ENCODE measurements at places on chromosomes 13 and 19.

DNA sequence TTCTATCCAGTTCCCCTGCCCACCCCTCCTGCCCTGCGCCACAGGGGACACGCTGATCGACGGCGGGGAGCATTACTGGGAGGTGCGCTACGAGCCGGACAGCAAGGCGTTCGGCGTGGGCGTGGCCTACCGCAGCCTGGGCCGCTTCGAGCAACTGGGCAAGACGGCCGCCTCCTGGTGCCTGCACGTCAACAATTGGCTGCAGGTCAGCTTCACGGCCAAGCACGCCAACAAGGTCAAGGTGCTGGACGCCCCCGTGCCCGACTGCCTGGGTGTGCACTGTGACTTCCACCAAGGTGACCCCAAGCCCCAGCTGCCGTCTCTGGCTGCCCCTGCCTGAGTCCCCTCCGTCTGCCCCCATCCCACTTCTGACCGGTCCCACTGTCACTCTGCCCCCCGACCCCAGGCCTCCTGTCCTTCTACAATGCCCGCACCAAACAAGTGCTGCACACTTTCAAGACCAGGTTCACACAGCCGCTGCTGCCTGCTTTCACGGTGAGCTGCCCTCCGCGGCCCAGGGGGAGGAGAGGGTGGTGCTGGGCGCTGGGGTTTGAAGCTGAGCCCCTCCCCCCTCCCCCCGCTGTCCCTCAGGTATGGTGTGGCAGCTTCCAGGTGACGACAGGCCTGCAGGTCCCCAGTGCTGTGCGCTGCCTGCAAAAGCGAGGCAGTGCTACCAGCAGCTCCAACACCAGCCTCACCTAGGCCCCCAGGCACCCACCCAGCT is 15.5 kb downstream of the STAP2 start:
- no peak for DNase-seq

- peak; percentile 24 for DNase-seq
Observed at GRCh38 chr19:47699360-47699917, 13.8 kb upstream of the EHD2 start.

GRCh38 chr13:23039266-23039935 is 141.4 kb upstream of the SGCG start:
- no peak for DNase-seq

DNA sequence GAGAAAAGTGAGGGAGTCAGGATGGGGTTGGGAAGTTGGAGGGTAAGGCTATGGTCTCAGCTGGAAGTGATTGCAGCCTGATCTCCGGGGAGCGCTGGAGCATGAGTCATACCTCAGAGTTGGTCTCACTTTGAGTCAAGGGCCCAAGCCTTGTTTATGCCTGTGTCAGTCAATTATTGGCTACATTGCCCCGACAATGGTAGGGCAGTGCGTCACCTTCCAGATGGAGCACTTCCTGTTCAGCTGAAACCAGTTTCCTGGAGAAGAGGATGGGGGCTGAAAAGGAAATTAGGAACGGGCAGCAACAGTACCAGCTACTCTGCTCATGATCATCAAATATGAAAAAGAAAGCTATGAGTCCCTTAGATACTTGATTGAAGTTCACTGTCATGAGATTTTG is 60.4 kb downstream of the ADGRE1 start:
- DNase-seq = peak; percentile 56

- DNase-seq = no peak
Observed at GRCh38 chr13:79904581-79904980, 423.6 kb downstream of the NDFIP2 start.

DNA sequence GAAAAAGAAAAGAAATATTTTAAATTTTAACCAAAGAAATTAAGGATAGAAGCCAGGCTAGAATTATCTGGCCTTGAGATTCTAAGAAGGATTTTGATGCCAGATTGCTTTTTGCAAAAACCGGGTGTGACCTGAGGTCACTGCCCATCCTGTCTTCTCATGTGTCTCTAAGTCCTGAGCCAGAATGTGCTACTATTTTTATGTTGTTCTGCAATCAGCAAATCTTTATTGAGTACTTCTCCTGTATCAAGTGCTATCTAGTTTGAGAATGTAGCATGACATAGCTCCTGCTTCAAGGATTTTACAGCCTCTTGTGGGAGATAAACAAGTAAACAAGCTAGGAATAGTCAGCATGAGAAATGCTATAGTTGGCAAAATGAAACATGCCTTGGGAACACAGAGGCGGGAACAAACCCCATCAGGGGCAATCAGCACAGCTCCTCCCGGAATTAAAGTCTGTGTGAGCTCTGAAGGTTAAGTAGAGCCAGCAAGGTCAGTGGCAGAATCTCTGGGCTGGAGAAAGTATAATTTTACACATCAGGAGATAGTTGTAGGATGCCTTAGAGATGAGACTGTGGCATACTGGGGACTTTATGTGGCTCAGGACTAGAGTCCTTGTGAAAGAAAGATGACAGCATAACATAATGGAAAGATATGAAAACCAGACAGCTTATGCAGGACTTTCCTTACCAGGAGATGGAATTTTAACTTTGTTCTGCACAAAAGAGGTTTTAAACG is 899.5 kb upstream of the SLC10A2 start:
- no peak for DNase-seq

GRCh38 chr13:113883314-113883811 is 19.5 kb upstream of the GAS6 start:
- DNase-seq = no peak

- DNase-seq = no peak
Observed at GRCh38 chr19:5165697-5166019, 175.0 kb downstream of the PTPRS start.

DNA sequence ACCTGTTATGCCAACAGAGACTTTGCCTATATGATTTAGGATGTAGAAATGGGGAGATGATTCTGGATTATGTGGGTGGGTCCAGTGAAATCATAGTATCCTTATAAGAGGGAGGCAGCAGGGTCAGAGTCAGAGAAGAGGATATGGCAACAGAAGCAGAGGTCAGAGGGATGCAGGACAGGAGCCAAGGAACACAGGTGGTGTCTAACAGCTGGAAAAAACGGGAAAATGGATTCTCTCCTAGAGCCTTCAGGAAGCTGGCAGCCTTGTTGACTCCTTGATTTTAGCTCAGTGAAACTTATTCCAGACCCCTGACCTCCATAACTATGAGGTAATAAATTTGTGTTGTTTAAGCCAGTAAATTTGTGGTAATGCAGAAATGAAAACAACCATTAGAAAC is 28.8 kb upstream of the OXGR1 start:
- DNase-seq = no peak

- DNase-seq = no peak
Observed at GRCh38 chr13:46858163-46858562, 38.7 kb downstream of the HTR2A start.

GRCh38 chr13:83221256-83221655 is 661.0 kb downstream of the SLITRK1 start:
- DNase-seq = no peak

DNA sequence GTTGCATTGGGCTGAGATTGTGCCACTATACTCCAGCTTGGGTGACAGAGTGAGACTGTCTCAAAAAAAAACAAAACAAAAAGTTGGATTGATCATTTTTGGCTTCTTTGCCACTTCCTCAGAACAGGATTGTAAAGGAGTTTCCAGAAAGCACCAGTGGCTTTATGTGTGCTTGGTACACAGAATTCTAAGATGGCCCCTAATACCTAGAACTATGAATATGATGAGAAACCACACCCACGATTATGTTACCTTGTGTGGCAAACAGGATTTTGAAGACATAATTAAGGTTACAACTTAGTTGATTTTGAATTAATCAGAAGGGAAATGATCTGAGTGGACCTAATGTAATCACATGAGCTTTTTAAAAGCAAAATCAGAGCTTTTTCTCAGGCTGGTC is 26.5 kb downstream of the CEACAM1 start:
- DNase-seq = no peak

- no peak for DNase-seq
Observed at GRCh38 chr13:24012648-24013047, 115.3 kb upstream of the C1QTNF9B start.

GRCh38 chr13:79386125-79386826 is 19.8 kb downstream of the RBM26 start:
- DNase-seq = no peak

- peak; percentile 15 for DNase-seq
Observed at GRCh38 chr19:3507371-3508120, 1.4 kb downstream of the FZR1 start.

GRCh38 chr19:54040003-54040402 is 23.7 kb downstream of the VSTM1 start:
- no peak for DNase-seq

- no peak for DNase-seq
Observed at GRCh38 chr13:30863231-30863630, 42.8 kb upstream of the MEDAG start.

- no peak for DNase-seq
Observed at GRCh38 chr13:109396266-109396665, 390.1 kb downstream of the IRS2 start.

DNA sequence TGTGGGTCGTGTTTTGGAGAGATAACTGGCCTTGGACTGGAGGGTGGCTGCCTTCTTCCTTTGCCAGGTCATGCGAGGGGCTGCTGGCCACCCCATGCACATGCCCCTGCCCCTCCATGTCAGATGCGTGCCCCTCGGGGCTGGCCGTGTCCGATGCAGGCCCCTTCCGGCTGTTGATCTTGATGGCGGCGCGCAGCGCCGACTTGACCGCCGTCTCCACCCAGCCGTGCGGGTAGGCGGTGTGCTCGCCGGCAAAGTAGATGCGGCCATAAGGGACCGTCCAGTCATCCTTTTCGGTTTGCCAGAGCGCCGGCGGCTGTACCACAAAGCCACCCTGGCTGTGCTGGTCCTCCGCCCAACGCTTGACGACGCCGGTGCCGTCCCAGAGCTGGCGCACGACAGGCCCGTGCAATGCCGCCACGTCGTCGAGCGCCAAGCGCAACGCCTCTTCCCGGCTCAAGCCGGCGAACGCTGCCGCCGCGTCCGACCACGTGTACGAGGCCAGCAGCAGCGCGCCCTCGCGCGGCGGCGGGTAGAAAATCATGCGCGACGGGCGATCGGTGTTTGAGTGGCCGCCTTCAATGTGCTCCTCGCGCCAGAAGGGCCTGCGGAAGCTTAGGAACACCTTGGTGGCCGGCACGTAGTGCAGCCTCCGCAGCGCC is 6.9 kb downstream of the IL4I1 start:
- peak; percentile 74 for DNase-seq

DNA sequence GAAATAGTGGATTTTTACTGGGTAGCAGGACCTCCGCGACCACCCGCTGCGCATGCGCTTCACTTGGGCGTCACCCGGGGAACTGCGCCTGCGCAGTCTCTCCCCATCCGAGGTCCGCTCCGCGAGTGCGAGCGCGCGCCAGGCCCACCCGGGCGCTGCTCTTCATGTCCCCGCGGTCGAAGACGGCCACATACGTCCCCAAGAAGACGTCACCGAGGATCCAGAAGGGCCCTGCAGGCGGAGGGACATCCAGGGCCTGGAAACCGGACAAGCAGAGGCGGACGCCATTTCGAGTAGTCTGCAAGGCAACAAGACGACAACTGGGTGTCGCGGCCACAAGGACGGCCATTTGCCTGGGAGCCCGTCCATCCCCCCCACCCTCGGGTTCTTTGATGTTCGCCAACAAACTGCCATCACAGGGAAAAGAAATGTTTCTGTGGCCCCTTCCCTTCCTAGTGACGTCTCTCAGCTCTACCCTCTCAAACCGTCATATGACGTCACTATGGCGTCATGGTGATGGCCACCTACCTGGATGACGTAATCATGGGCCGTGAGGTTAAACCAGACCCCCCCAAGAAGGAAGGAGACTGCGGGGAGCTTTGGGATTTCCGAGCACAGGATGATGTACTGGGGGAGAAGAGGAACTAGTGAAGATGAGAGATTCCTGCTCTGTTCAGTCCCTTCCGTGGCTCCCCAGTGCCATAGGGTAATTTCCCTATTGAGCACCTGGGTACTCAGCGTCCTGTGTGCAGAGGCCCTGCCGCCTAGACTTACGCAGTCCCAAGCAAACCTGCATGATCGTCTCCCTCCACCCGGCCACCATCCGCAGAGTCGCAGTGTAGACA is 6.7 kb downstream of the NAPSA start:
- DNase-seq = peak; percentile 81

- DNase-seq = no peak
Observed at GRCh38 chr13:36282821-36283432, 14.7 kb downstream of the CCDC169 start.

GRCh38 chr13:27476943-27477703 is 26.8 kb upstream of the MTIF3 start:
- no peak for DNase-seq

DNA sequence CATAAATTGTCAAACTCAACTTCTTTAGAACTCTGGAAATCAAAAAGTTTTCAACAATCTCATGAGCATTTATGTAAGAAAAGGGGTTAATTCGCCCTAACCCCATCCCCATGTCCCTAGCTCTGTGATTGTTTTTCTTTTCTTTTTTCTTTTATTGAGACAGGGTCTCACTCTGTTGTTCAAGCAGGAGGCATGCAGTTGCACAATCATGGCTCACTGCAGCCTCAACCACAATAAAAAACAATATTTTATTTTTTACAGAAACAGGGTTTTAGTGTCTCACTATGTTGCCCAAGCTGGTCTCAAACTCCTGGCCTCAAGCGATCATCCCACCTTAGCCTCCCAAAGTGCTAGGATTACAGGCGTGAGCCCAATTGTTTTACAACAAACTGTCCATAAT is 16.7 kb downstream of the VWA8 start:
- no peak for DNase-seq

GRCh38 chr19:18932216-18932841 is 8.7 kb downstream of the HOMER3 start:
- DNase-seq = peak; percentile 67

DNA sequence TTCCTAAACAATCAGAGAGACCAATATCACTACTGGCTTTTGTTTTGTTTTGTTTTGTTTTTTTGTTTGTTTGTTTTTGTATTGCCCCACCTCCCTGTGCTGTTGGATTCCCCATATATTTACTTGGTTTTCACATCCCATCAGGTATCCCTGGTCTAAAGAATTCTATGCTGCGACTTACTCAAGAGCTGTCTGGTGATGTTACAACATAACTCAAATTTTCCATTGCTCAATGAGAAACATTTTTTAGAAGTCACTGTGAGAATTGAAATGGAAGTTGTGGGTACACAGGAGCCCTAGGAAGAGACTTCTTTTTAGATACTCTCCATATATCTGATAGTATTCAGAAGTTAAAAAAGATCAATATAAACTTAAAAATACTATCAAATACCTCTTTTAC is 181.4 kb downstream of the KLF5 start:
- no peak for DNase-seq

GRCh38 chr19:4115050-4115817 is 8.7 kb downstream of the MAP2K2 start:
- peak; percentile 60 for DNase-seq

DNA sequence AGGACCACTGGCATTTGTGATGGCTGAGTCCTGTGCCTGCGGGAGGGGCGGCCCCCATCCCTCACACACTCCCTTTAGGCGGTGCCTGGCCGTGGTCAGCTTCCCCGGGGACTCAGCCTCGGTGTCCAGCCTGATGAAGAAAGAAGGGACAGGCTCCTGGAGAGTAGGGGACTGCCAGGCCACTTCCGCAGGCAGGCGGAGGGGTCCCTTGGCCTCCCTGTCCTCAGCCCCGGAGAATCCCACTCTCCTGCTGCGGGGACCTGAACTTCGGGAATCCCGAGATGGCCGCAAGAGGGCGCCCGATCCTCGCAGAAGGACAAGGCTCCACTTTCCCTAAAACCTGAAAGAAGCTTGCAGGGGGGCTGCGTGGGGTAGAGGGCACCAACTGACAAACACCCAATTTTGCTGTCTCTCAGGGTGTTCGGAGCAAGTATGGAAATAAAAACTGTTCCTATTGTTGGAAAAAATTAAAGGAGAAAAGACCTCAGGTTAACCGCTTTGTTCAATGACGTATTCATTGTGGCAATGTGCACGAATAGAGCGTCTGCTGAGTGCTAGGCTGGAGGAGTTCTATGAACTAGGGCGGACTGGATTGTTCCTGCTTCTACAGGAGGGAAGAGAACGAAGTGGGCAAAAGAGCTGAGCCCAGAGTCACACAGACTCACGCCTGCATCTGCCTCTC is 297.3 kb downstream of the ZNF536 start:
- peak; percentile 8 for DNase-seq
